Iris pigment epithelial cell (primary cell): ENCODE measurements at places on chromosomes 4 and X.

GRCh38 chr4:83569987-83570386, 34.1 kb downstream of the GPAT3 start:
- no peak for DNase-seq

- DNase-seq: peak; percentile 37
These were observed 11.8 kb downstream of the MOB1B start for GRCh38 chr4:70914000-70914399.

- peak; percentile 86 for DNase-seq
These were observed 100.4 kb downstream of the HS6ST2 start for GRCh38 chrX:132858018-132858417.

- DNase-seq: no peak
These were observed 68.9 kb downstream of the ENOX2 start for GRCh38 chrX:130834149-130834548.

DNA sequence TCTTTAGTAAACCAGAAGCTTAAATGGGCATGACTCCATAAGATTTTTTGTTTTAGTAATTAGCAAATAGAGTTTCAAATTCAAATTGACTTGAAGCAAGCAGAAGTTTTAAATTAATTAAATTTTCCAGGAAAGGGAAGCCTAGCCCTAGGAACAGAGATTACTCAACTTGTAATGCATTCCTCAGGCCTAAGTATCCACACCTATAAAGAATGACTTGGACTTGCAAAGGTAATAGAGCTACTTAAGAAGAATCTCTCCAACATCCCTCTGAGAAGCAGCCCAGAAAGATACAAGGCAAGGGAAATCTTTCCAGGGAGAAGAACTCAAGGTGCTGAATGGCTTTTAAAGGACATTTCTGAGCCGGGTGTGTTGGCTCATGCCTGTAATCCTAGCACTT, 16.9 kb upstream of the TMPRSS11E start:
- DNase-seq: no peak

DNA sequence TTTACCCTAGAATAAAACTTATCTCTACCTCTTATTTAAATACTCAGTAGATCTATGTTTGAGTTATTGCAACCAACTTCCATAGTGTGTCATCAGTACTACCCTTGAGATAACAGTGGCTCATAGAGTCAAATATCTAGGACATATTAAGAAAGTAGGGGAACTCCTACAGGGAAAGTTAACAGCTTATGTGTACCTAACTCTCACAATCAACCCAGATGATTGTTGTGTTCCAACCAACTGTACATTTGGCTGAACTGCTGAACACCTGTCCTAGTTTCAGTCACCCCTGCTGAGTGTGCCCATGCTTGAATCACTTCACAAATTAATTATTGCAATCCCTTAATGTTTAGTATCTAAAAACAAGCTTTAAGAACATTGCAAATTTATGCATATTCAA, 244.2 kb upstream of the GRID2 start:
- DNase-seq: no peak

DNA sequence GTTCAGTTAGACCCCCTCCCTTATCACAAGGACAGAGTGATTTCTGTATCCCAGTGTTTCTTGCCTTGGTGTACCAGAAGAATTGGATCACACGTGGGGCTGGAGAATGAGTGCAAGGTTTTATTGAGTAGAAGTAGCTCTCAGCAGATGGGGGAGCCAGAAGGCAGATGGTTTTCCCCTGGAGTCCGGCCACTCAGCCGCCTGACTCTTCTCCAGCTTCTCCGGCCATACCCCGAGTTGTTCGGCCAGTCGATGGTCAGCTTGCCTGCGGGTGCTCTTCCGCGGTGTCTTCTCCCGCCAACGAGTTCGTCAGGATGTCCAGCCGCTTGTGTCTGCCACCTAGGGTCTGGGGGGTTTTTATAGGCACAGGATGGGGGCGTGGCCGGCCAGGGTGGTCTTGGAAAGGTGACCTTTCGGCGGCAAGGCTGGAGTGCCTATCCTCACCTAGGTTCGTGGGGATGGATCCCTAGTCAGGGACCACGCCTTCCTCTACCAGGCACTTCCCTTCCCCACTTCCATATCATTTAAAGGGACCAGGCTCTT, 14.5 kb downstream of the GAB1 start:
- DNase-seq: no peak

GRCh38 chrX:39519030-39519488, 578.7 kb downstream of the BCOR start:
- DNase-seq: peak; percentile 29

DNA sequence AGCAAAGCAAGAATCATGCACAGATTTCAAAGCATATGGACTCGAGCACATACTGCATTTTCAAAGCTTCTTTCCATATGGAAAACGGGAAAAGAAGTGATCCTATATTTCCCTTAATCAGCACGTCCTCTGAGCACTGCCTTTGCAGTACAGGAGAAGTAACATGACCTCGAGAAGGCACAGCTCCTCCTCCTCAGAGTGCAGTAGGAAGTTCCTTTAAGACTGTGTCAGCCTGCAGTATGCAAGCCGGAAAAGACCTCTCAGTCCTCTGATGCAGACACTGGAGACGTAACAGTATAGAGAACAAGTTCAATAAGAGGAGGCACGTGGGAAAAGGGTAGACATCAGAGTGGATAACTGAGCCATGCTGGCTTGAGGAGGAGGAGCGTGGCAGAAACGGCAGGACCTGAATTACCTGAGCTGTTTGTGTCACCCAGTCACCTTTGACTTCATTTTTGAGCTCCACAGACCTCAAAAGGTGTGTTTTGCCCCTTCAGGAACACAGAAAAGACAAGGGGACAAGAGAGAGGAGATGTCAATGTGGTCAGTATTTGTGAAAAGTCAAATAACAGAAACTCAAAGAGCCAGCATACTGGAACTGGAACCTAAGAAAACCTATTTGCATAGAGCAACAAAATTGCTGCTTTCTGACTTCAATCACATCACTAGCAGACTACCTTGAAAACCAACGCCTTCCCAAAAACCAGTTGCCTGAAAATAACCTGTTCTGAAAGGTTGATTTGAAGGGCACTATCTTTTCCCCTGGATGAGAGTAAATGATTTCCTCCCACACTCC, 20.8 kb downstream of the IRF2 start:
- DNase-seq: peak; percentile 97

DNA sequence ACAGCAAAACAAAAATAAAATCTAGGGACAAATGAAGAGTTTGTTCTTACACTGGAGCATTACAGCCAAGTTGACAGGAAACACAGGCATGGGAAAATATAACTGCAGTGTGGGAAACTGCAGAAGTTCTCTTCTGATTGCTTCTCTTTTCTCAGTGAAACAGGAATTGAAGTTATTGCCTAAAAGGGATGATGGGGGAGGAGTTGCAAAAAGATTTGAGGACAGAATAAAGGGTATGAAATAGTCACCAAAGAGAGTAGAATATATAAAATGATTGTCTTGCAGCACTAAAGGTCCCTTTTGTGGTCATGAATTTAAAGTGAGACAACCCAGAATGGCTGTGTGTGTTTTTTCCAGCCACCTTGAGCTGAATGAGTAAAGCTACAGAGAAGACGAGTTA, 103.7 kb downstream of the JADE1 start:
- DNase-seq: no peak
